Stimulated activated CD4-positive, alpha-beta T cell treated with anti-CD3 and anti-CD28 coated beads, Interleukin-4, amount 100 ng/mL, for 48 hours (primary cell): ENCODE measurements at places on chromosomes 13 and 19.

GRCh38 chr19:39637891-39638290 lies 17.8 kb upstream of the LGALS16 start:
- no peak for DNase-seq

DNA sequence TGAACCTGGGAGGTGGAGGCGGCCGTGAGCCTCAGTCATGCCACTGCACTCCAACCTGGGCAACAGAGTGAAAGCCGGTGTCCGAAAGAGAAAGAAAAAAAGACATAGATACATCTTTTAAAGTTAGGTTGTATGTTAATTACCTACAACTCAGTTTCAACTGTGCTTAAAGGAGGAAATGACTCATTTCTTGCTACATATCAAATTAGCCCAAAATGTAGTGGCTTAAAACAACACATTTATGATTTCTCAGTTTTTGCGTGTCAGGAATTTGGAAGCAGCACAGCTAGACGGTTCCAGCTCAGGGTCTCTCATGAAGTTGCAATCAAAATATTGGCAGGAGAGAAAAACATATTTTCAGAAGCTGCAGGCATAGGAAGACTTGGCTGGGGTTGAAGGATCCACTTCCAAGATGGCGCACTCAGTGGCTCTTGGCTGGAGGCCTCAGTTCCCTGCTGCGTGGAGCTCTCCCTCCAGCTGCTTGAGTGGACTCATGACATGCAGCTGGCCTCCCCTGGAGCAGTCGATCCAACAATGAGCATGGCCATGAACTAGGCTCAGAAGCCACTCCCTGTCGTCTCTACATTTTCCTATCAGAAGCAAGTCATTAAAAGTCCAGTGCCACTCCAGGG lies 7.1 kb downstream of the LDLR start:
- no peak for DNase-seq

GRCh38 chr13:105087945-105088344 lies 1447.5 kb downstream of the EFNB2 start:
- no peak for DNase-seq

DNA sequence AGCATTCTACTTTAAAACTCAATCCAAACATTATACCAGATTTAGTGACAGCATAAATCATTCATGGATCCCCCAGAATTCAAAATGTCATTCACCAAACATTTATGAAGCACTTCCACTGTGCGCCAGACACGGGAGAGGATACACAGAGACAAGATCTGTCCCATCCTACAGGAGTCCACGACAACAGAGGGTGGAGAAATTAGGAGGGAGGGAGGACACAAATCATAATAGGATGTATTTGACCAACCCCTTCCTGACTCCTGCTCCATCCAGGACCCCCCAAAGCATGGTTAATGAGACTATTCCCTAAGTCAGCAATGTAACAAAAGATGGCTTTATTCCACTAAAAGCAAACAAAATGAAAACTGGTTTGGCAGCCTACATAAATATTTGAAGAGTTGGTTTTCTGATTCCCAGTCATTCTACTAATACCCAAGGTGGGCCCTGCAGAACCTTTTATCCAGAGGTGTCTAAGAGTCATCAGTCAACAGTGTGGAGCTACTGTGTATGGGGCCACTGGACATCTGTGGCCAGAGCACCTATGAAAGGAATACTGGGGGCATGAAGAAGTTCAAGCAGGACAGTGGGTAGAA lies 62.8 kb upstream of the DOCK9 start:
- no peak for DNase-seq

- DNase-seq = no peak
These were observed 321.2 kb downstream of the IRS2 start for GRCh38 chr13:109465148-109465547.

DNA sequence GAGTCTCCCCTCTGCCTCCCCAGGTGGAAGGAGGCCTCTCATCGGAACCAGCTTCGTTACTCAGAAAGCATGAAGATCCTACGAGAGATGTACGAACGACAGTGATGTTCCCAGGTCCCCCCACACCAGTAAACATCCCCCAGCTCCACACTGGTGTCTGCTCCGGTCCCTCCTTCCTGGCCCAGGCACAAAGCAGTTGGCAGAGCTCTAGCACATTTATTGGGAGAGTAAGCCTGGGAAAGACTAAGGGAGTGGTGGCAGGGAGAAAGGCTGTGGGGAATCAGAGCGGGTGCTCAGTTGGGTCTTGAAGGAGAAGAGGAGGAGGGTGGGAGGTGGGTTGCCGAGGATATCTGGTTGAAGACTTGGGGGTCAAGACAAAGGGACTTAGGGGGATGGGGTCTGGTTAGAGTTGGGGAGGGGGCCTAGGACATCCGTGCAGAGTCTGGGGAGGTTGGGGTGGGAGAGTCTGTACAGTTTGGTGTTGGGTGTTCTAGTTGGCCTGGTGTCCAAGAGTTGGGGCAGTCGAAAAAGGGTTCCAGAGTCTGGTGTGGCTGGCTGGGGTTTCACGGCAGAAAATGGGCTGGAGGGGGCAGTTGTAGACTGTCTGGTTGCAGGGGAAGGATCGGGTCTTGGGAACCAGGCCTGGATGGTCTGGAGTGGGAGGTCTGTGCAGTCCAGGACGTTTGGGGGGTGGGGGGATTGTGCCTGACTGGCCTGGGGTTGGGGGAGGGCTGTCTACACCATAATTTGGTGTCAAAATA lies 2.3 kb downstream of the HSPB6 start:
- DNase-seq = no peak

DNA sequence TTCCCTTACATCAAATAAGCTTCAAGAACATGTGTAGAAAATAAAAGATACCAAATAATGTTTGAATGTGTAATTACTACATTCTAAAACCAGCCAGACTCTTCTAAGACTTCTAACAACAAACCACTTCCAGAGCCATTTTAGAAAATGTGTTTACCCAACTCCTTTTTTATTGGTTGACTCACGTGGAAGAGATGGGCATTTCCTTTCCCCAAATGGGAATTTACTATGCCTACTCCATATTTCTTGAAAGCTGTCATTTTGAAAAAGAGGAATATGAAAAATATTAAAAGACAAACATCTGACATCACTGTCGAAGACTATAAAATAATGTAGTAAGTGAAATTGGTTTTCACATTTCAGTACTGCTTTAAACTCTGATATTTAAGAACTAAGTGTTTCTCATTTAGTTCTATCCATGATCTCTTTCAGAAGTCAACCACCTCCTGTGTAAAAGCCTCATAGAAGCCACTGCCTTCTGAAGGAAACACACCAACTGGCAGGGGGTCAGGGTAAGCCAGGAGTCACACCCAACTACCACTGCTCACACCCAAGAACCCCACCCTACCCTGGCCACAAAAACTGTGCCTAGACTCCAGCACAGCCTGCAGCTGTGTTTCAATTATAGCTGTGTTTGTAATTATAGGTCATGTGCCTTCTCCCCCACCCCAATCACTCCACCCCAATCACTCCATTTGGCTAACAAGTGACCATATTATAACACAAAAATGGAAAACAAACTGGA lies 86.8 kb downstream of the UBL3 start:
- DNase-seq = no peak

DNA sequence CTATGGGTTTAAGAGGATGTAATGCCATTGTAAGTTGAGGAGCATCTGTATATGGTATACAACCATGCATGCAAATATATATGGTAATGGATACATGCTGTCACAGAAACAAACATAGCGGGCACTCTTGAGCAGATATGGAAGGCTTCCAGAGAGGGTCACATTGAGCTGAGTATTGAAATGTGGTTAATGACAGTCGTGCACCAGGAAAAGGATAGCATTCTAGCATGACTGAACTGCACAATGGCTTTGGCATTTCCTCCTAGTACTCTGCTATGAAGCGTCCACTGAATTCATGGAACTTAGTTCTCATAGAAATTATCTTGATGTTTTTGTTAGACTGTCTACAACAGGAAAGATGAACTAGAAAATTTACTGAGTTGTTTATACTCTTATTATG lies 25.2 kb downstream of the DGKH start:
- DNase-seq = no peak

DNA sequence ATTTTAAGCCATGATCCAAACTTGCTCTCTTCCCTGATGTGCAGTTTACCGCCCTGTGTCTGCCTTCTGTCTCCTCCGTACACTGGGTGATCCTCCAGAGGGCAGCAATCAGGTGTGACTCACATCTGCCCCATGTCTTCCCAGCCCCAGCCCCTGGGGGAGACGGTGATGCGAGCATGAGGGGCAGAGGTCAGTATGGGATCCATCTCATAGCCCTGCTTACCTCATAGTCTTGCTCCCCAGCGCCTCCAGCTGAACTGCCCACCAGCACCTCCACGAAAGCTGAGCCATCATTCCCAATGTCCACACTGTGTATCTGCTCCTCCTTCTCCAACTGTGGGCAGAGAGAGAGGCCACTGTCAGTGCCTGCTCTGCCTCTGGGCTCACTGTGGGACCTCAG lies 14.6 kb downstream of the XRCC1 start:
- DNase-seq = no peak

- peak; percentile 29 for DNase-seq
These were observed 14.3 kb downstream of the IER2 start for GRCh38 chr19:13164343-13165161.

DNA sequence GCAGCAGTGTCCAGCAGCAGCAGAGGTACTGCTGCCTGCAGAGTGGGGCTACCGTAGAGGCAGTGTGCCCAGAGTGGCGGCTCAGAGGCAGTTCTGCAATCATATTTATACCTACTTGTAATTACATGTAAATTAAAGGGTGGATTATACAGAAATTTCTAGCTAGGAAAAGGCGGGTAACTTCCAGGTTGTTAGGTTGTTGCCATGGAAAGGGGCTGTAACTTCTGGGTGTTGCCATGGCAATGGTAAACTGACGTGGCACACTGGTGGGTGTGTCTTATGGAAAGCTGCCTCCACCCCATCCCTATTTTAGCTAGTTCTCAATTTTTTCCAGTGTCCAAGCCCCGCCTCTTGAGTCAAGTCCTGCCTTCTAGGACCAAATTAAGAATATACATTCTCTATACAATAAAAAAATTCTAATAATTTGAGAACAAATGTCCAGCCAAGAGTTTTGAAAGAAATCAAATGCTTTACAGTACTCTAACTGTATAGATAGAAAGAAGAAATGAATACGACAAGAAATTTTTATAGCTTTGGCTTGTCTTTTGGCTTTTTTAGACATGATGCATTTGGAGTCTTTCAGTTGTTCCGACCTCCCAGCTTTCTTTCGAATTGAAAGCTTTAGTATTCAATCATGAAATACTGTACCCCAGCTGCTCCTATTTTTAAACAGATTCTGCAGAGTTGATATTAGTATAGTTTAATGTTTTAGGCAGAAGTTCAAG lies 816.6 kb downstream of the DIAPH3 start:
- DNase-seq = no peak

DNA sequence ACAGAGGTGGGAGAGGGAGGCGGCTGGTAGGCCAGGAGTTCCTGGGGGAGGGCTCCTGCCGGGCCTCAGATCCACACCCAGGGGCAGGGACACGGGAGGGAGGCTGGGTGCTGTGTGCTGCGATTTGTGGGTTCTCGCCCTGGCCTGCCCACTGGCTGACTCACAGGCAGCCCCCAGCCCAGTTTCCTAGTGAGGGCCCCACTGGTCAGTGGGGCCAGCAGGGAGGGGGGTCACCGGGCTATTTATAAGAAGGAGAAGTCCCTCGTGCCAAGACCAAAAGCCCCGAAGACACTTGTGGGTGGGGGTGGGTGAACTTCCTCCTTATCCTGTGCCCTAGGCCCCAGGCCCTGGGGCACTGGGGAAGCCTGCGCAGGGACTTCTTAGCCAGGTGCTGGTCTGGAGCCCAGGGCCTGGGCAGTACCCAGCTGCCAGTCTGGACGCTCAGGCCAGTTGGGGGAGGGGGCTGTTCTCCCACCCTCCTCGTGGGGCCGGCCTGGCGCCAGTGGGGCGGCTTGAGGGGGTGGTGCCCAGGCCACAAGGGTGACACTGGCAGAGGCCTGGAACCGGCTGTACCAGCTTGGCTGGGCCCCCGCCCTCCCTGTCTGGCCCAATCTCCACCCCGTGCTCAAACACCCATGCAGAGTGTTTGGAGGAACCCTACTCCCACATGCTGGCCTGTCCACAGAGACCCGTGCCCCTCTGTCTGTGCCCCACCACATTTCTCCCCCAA lies 5.0 kb upstream of the JUNB start:
- no peak for DNase-seq

DNA sequence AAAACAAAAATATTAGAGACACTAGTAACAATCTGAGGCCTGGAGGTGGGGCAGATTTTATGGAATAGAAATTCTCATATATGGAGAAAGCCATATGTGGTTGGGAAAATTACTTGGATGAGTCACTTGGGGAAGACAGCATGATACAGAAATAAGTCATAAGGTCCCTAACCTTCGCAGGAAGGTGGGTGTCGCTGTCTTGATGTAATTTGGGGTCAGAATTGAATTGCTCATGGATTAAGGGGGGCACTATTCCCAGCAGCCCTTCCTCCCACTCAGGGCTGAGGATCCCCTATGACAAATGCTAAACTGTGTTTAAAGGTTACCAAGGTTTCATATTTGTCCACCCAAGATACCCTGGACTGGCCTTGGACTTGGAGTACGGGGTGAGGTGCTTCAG lies 5.0 kb downstream of the RDH8 start:
- no peak for DNase-seq

- no peak for DNase-seq
These were observed 900.1 kb downstream of the PCDH9 start for GRCh38 chr13:66329988-66330451.

- DNase-seq = no peak
These were observed 632.0 kb downstream of the SLITRK5 start for GRCh38 chr13:88303157-88303556.

- no peak for DNase-seq
These were observed 668 bp upstream of the SBK3 start for GRCh38 chr19:55546011-55546410.

DNA sequence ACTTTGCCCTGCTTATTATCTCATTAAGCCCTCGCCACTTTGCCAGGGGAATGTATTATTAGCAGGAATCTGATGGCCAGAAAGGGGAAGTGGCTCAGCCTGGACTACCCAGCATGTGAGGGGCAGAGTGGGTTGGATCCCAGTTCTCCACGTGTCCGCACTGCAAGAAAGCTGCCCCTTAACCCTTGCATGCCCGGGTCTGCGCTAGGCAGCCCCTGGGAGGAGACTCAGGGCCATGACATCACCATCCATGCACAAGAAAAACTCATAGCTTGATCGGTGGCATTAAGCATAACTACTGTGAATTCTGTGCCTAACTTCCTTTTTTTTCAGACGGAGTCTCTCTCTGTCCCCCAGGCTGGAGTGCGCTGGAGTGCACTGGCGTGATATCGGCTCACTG lies 8.9 kb downstream of the CACNG8 start:
- no peak for DNase-seq

GRCh38 chr19:6794686-6795431 lies 22.4 kb downstream of the VAV1 start:
- no peak for DNase-seq

DNA sequence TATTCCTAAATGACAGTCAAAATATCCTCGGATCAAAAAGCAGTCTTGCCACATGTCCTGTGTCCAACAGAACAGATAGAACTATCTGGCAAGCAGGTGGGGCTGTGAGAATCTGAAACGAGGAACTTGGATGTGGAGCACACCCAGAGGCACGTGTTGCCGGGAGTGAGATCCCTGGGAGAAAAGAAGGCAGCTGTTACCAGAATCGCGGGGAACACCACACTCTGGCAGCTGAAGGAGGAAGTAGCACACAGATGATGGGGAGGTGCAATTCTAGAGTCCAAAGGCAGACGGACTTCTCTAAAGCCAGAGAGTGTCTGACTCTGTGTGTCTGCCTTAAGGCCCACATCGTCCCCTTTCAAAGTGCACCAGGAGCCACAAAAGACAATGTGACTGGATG lies 22.3 kb downstream of the SLC7A1 start:
- no peak for DNase-seq
